ENCODE measurements at places on chromosomes 16 and 17.

DNA sequence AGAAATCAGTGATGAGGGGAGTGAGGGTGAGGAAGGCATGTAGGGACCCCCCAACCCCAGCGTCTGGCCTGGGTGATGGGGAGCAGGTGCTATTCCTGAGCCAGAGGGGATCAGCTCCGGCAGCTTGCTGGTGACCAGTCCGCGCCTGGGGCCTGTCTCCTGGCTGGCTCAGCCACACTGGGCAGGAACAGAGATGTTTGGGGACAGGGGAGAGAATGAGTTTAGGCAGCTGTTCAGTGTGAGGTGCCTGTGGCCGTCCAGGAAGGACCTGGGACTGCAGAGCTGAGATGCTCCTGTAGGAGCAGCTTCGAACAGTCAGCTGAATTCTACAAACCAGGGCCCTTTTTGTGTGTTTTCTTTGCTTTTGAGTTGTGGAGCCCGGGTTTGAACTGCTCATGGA lies 23.2 kb upstream of the SPNS2 start:
- DNase-seq = no peak

- DNase-seq = no peak
Observed at GRCh38 chr17:33121756-33122155, 130.1 kb downstream of the SPACA3 start.

- peak; percentile 67 for DNase-seq
Observed at GRCh38 chr17:31494259-31495021, 103.0 kb downstream of the RAB11FIP4 start.

DNA sequence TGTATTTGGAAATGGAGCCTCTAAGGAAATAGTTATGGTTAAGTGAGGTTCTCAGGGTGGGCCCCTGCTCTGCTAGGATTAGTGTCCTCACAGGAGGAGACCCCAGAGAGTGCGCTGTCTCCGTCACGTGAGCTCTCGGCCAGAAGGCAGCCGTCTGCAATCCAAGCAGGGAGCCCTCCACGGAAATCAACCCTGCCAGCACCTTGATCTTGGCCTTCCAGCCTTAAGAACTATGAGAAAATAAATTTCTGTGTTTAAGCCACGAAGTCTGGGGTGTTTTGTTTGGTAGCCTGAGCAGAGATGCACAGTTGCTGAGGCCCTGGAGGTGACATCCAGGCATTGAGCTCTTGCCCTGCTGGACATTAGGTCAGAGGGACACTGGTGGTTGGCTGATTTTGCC lies 32.4 kb upstream of the GSE1 start:
- DNase-seq = no peak

DNA sequence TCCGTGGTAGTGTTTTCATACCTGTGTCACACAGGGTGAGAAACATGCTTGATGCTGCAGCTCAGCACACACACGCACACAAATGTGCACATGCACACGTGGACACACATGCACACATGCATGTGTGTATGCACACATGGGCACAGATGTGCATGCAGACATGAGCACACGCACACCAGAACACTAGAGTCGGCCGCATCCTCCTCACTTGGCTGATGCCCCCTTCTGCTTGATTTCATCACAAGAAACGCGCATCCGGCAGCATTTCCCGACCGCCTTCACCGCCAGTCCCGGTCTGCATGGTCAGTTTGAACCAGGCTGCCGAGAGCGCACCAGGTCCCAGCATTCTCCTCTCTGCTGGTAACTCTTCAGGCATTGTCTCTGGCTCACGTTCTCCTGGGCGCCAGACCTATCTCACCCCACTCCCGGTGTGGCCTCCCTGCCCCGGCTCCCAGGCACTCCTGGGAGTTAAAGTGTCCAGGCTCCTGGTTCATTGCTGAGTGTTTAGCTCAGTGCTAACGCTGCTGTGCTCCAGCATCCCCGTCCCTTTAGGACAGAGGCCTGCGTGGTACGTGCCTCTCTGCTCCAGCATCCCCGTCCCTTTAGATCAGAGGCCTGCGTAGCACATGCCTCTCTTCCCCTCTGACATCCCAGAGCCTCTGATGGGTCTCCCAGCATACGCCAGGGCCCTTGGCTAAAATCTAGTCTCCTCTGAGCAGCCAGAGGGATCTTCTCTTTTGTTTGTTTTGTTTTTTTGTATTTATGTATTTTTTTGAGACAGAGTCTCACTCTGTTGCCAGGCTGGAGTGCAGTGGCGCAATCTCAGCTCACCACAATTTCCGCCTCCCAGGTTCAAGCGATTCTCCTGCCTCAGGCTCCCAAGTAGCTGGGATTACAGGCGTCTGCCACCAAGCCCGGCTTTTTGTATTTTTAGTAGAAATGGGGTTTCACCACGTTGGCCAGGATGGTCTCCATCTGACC lies 16.0 kb downstream of the BAIAP2 start:
- no peak for DNase-seq

DNA sequence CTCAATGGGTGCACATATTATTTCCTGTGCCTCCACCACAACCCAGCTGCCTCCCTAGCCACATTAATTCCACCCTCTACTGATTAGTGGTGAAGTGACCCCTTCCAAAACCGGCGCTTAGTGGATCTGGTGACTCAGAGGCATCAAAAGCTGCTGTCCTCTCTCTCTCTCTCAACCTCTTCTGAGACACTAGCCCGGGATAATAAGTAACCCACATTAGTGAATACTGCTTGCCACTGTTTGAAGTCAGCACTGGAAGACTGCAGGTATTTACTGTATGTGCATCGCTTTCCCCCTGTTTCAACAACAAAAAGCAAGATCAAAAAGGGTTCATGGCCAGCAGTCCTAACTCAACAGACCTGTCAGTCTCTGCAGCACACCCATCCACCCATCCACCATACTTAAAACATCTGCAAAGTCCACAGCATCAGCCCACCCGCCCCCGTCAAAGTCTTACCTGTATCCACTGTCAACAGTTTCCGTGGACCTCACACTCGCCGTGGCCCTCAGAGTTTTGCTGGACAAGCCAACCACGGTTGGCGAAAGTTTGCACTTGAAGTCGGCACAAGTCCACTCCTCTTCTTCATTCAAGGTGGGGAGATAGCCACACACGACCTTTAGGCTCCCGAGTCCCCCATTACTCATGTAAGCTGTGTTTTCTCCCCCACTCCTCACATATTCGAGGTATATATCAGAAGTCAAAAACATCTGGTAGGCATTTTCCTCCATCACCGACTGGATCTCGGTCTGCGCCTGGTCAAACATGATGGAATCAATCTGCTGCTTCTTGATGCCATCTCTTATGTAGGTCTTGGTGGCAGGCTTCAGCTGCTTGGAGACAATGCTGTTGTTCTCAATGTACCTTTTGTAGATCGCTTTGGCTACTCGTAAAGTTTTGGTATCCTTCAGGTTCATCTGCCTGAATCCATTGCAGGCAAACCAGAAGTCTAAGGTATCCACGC lies 3.8 kb downstream of the AXIN2 start:
- DNase-seq = peak; percentile 34

- DNase-seq = no peak
Observed at GRCh38 chr17:42818379-42818778, 5.7 kb downstream of the BECN1 start.

DNA sequence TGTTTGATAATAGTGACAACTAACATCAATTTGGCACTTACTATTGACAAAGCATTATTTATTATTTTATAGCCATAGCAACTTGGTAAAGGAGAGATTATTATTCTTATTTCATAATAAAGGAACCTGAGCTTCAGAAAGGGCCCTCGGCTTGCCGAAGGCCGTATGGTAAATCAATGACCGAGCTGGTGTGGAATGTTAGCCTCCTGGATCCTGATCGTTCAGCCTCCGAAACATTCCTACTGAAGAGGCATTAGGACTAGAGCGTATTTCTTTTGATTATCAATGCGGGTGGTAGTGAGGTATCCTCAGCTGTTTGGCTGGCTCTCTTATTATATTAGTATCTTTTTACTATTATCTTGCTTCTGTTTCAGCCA lies 199.3 kb upstream of the TBX2 start:
- DNase-seq = no peak

DNA sequence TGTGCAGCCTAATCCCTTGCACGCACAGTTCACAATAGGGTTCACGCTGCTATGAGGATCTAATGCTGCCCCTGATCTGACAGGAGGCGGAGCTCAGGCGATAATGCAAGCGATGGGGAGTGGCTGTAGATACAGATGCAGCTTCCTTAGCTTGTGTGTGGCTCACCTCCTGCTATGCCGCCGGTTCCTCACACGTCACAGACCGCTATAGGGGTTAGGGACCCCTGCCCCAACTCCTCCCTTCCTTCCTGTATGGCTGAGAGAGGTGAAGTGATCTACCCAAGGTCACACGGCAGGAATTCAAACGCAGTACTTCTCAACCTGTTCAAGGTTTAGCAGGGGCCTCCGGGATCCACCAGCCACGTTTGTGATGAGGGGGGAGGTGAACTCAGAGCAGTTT lies 13.4 kb upstream of the PLLP start:
- DNase-seq = peak; percentile 38

DNA sequence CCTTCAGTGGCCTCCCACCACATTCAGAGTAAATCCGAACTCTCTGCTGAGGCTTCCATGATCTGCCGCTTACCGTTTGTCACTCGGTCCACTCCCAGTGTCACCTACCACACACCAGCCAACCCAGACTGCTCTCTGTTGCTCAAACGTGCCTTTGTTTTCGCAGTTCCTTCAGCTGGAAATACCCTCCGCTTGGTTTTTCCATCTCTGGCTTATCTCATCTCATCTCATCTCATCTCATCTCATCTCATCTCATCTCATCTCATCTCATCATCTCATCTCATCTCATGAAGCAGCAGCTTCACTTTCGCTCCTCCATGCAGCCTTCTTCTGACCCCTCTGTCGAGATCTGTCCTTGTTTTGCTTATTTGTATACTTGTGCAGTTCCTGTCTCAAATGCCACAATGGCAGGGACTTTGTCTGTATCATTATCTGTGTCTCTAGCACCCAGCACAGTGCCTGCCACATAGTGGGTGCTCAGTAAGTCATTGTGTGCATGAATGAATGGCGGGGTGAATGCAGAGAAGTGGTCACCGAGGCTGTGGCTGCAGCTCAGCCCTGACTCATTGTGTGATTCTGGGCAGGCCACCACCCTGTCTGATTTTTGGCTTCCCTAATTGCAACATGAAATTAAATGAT lies 3.8 kb upstream of the SNX20 start:
- no peak for DNase-seq

DNA sequence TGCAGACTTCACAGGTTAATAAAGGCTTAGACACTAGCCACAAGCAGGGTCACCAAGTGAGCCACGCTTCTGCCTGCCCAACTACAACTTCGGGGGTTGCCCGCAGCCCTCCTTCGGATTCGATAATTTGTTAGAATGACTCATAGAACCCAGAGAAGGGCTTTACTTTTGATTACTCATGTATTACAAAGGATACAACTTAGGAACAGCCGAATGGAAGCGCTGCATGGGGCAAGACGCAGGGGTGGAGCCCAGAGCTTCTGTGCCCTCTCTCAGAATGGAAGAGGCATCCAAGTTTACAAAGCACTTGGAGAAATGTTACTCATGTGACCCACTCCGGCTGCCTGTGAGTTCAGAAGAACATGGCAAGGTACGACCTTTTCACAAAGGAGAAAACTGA lies 7.5 kb upstream of the CDH5 start:
- DNase-seq = no peak

DNA sequence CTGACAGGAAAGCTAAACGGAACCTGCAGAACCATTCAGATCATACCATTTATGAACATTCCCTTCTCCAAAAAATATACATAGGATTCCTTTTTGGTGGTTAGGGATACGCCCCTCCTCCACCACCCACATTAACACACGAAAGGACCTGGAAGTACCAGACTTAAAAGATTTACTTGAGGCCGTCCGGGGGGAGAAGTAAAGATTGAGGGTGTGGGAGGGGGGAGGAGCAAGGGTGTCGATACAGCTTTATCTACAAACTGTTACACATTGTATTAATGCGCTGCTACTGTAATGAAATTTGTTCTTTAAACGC lies 537 bp downstream of the PALB2 start:
- no peak for DNase-seq

DNA sequence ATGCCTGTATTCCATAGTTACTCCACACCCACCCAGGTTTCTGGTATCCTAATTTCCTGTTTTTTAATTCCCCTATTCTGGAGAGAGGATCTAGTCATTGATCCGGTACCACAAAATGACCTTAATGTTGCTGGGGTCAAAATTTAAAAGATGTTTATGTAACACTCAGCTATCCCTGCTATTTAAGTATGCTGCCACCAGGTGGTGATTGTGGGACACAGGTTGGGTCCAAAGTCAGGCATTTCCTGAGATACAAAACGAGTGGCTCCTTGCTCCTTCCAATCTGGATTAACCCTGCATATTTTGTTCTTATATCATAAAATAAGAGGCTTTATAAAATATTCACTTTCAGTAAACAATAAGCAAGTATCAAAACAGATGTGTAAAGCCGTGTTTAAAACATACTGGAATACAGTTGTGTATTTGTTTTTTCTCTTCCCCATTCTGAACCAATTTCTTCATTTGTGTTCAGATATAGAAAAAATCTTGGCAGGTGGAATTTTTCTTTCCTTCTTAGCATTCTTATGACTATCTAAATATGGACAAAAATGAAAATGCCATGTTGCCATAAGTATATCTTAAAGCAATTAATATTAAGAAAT lies 16.3 kb downstream of the HS3ST4 start:
- peak; percentile 5 for DNase-seq

DNA sequence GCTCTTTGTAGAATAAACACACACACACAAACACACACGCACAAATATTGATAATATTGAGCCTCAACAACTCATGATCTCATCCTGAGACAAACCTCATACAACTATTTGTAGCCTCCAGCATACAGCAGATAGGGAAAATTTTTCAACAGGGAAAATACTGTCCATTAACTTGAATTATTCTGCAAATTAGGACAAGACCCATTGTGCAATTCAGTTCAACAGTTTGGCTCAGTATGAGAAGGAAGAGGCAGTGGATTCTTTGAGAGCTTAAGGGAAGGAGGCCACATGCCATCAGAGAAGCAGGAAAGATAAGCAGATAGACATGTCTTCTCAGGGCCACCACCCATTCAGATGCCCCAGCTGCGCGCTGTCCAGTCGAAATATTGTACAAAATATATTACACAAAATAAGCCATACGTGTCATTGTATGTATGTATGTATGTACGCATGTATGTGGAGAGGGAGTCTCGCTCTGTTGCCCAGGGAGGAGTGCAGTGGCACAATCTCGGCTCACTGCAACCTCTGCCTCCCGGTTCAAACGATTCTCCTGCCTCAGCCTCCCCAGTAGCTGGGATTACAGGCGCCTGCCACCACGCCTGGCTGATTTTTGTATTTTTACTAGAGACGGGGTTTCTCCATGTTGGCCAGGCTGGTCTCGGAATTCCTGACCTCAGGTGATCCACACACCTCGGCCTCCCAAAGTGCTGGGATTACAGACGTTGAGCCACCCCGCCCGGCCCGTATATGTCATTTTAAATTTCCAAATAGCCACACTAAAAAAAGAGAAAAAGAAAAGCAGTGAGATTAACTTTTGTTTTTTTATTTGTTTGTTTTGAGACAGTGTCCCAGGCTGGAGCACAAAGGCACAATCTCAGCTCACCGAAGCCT lies 1.8 kb downstream of the ZC3H7A start:
- DNase-seq = no peak

- DNase-seq = no peak
Observed at GRCh38 chr17:81924557-81925532, 2.7 kb downstream of the MAFG start.

- no peak for DNase-seq
Observed at GRCh38 chr16:52283018-52283417, 263.9 kb downstream of the TOX3 start.

- no peak for DNase-seq
Observed at GRCh38 chr17:37884516-37884915, 39.7 kb upstream of the TBC1D3K start.

GRCh38 chr16:67504031-67505021 lies 21.0 kb upstream of the AGRP start:
- DNase-seq = no peak

- DNase-seq = no peak
Observed at GRCh38 chr16:4865231-4865860, 18.1 kb downstream of the UBN1 start.

- peak; percentile 48 for DNase-seq
Observed at GRCh38 chr17:77783991-77784820, 174.3 kb upstream of the TNRC6C start.
